ENCODE measurements at places on chromosomes 4 and X. TPM values are rescaled to one million over a fixed set of nuclear protein-coding genes. Genes with fewer than 3 reads are reported as not detected.

The GYPA gene
- 115 TPM for polyA plus RNA-seq

The ESX1 gene
- not detected for polyA plus RNA-seq

- no peak for DNase-seq
These were observed 335.0 kb upstream of the GALNTL6 start for GRCh38 chr4:171478181-171478580.

The DCAF12L1 gene
- polyA plus RNA-seq, result not detected

DNA sequence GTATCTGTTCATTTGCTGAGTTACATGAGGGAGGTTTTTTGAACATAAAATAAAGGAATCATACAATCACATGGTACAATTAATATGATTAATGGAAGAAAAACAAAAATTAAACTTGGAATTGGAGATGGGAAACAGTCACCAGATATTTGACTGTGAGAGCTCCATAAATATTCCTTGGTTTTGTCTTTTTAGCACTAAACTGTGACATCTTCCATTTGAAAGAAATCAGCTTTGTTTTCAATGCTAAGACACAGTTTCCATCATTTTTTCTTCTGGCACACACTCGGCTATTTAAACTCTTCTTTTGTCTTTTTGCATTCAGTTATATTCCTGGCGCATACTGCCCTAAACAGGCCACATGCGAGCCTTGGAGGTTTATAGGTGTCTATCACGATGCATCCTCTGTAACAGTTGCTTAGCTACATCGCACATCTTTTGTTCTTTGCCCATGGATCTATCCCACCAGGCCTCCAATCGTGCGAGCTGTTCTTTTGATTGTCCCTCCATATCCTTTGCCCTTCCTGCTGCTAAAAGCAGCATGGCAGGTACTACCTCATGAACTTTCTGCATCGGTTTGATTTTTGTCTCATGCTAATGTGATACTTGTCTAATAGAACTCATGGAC lies 158.3 kb downstream of the LDB2 start:
- DNase-seq, result no peak

DNA sequence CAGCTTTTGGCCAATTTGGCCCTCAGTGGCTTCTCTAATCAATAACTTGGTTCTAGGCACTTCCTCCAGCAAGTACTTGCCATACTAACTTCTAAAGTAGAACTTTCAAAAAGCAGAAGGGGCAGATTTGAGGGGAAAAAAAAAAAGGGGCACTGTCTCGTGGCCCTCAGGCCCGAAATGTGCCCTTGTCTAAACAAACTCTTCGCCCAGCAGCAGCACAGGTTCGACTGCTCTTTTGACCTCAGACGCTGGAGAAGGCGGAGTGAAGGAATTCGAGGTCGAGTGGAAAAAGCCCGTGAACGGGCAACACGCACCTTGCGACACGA lies 775 bp downstream of the GRPEL1 start:
- no peak for DNase-seq

The ARR3 gene
- not detected for polyA plus RNA-seq

The GPM6B gene
- polyA plus RNA-seq, result not detected

- no peak for DNase-seq
These were observed 101.5 kb downstream of the MGST2 start for GRCh38 chr4:139767168-139767567.

The GAGE13 gene
- polyA plus RNA-seq, result 284 TPM

DNA sequence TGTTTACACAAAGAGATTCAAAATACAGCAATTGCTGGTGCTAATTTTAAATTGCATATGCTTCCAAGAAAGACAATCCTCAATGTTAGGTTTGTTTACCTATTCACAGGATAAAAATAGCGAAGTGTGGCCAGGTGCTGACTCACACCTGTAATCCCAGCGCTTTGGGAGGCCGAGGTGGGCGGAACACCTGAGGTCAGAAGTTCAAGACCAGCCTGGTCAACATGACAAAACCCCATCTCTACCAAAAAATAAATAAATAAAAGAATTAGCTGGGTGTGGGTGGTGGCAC lies 77.7 kb downstream of the OPHN1 start:
- DNase-seq, result no peak

GRCh38 chr4:35520059-35520458 lies 724.3 kb downstream of the ARAP2 start:
- DNase-seq, result no peak

DNA sequence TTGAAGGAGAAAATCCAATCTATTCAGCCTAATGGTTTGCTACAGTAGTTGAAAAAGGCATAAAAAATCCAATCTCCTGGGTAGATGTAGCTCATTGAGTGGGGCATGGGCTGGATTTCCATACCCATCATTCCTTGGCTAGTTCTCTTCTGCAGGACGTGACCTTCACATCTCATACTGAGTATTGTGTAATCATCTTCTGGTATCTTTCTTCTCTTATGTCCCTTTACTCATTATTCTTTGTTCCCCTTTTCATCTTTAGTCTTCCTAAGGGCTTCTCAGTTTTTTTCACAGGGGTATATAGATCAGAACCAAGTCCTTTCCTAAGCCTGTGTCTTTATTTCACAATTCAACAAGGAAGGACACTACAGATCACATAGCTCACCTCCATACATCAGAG lies 727.6 kb upstream of the MAGEB2 start:
- no peak for DNase-seq

The MXRA5 gene
- not detected for polyA plus RNA-seq

The STAP1 gene
- 1.8 TPM for polyA plus RNA-seq

- DNase-seq, result no peak
These were observed 18.6 kb downstream of the AFM start for GRCh38 chr4:73499996-73500765.

- DNase-seq, result no peak
These were observed 53.6 kb downstream of the LAS1L start for GRCh38 chrX:65480960-65481359.

DNA sequence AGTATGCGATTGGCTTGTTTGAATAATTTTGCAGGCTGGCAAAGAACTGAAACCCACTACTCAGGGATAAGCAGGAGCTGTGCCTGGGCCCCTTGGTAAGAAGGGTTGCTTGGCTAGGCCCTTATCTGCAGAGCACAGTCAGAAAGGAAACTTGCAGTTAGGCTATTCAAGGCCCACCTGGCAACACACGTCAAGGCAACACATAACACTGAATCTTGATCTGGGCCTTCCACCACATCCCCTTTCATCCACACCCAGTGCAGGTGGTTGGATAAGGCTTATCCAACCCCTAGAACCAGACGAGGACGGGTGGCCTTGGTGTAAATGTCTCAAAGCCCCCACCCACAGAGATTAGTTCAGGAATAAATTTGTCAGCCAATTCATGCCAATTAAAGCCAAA lies 72.8 kb upstream of the NEIL3 start:
- DNase-seq, result no peak

DNA sequence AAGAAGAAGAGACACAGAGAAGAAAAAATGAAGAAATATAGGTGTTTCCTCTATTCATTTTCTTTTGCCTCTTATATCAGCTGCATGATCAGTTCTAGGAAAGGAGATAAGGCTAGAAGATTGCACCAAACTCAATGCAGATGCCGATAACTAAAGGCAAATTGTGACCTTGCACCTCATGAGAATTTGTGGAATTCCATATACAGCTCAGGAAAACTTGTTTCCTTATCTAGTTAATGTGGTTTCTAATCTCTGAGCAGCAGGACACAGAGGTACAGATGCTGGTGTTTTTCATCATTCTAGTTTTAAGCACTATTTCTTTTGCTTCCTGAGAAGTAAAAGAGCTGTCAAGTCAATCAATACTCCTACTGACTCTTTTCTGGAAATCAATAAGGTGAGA lies 104.6 kb upstream of the NWD2 start:
- DNase-seq, result no peak

- DNase-seq, result no peak
These were observed 11.3 kb upstream of the YTHDC1 start for GRCh38 chr4:68361146-68361589.

DNA sequence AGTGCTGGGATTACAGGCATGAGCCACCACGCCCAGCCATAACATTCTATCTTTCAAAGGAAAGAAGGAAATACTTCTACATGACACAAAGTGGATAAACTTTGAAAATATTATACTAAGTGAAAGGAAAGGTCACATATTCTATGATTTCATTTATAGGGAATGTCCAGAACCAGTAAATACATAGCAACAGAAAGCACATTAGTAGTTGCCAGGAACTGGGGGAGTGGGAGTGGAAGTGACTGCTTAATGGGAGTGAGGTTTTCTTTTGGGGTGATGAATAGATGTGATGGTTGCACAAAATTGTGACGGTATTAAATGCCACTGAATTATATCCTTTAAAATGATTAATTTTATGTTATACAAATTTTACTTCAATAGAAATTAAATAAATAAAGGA lies 95.7 kb upstream of the IL15 start:
- no peak for DNase-seq

DNA sequence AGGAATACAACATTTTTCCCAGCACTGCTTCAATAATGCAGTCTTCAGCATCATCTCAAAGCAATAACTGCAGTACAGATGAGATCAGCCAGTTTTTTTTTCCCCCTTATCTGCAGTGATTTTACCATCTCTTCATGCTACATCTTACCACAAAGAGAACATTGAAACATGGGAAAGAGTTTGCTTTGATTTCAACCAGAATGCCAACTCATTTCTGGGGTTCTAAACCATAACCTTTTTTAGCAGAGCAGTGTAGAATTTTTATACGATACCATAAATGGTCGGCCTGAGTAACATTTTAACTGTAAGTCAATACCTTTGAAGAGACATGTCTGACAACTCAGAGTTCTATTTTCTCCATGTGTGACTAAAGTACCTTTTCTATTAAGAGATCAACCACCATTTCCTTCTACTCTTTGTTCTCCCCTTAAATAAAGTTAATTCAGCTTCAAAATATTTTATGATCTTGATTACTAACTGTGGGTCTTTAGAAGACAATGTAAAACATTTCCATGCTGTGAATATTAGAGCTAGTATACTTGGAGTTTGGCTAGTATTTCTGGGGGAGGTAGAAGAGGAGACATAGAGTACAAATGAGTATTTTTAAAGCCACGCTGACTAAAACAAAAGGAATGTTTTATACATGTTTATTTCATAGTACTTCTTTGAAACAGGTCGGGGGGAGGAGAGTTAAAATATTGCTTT lies 69.1 kb downstream of the TET2 start:
- no peak for DNase-seq

The PLAC8 gene
- polyA plus RNA-seq, result not detected

The COX7B2 gene
- 0.22 TPM for polyA plus RNA-seq

GRCh38 chrX:4193500-4194155 lies 480.2 kb upstream of the PRKX start:
- no peak for DNase-seq

DNA sequence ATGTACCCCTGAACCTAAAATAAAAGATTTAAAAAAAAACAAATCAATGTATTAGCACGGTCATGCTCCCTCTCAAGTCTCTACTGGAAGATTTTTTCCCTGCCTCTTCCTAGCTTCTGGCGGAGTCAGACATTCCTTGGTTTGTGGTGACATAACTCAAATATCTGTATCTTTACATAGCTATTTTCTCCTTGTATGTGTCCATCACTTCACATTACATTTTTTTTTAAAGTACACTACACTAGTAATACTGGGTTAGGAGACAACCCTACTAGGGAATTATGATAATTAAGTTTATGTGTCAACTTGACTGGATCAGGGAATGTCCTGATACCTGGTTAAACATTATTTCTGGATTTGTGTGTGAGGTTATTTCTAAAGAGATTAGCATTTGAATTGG lies 1197.9 kb downstream of the TECRL start:
- no peak for DNase-seq
